ENCODE measurements at places on chromosomes 16 and 17.
A peak's percentile ranks its signal among the peaks of the same experiment; 100 is the strongest.

- DNase-seq, result peak; percentile 70
These were observed 205.5 kb downstream of the NTN1 start for GRCh38 chr17:9226794-9227135.

DNA sequence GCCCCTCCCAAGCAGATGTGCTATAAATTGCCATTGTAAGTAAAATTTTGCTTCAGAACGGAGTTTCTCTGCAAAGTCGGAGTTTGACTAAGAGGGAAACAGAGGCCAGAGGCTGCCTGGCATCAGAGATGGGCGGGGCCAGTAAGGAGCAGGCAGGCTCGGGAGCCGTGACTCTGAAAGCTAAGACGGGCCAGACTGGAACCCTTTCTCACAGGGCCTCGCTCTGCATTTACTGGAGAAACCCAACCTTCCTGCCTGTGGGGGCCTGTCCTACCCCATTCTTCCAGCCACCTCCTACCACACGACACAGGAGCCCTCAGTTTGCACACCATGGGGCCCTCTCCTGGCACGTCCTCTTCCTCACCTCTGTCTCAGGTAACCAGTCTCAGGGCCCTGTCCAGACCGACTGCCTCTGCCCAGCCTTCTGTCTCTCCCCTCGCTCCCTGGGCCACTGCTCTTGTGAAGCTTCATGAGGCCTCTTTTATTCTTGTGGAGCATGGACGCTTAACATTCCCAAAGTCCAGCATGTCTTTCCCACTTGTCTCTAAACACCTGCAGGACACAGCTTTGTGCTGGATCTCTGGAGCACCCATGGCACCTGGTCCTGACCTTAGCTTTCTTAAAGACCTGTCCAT, 48.4 kb upstream of the ACSF3 start:
- no peak for DNase-seq

DNA sequence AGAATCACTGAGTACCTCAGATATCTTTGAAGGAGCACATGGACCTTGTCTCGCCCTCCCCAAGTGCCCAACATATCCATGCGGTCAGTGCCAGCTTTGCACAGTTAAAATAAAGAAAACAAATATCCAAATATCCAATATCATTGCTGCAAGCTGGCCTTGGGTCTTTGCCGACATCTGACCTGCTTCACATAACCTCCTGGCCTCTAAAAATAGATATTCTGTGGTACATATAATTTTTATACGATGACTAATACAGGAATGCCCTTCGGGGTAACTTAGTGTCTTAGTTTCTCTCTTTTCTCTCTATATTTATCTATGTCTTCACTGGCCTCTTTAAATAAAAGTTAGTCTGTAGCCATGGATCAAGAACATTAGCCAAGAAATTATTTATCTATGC, 67.8 kb downstream of the MAF start:
- no peak for DNase-seq

GRCh38 chr16:4064950-4065352, 51.3 kb downstream of the ADCY9 start:
- DNase-seq, result peak; percentile 70

DNA sequence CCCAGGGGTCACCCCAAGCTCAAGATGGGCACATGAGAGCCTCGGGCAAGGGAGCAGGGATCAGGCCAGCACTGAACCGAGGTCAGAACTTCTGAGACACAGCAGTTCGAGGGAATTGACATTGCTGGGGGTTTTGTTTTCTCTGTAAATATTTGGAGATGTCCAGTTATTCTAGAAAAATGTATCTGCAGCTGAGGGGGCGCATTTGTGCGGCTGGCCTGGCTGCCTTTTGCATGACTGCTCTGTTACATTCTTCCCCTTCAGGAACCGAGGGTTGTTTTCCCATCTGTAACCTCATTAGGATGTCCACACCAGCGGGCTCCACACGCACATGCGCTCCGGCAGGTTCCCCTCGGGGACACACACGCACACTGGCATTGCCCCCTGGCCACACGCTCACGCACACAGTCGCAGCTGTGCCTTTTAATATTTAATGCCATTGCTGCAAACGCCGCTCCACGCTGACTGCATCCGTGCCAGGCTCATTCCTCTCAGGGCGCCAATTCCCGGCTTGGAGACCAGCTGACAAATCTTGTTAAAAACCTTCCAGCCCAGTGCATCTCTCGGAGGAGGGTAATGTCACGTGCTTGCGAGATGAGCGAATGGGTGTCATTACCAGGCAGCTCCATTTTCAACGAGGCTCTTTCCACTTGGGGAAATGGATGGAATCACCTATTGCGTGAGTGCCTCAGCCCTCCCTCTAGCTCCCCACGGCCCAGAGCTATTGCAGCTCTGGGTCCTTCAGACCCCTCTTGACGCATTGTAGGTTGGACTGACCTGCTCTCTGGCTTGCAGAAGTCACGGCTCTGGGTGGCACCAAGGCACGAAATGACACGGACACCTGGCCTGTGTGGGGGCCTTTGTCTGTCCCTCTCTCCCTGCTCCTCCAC, 13.1 kb downstream of the CCR7 start:
- DNase-seq, result peak; percentile 7

DNA sequence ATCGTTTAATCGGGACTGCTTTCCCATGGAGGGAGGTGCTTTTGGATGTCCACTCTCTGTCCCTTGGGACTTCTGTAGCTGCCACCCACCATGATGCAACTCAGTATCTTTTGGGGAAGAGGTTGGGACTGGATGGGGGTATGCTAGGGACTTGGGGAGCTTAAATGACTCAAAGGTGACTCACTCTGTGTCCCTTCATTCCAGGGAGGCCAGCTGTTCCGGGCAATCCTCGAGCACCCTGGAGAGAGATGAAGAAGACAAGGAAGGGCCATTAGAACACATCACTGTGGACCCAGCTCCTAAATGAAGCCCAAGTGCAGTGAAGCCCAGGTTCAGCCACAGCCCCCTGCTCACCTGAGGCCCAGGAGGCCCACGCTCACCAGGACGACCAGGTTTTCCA, 4.6 kb downstream of the COL1A1 start:
- no peak for DNase-seq

GRCh38 chr17:42924891-42925290, 24.3 kb downstream of the G6PC1 start:
- DNase-seq, result no peak

DNA sequence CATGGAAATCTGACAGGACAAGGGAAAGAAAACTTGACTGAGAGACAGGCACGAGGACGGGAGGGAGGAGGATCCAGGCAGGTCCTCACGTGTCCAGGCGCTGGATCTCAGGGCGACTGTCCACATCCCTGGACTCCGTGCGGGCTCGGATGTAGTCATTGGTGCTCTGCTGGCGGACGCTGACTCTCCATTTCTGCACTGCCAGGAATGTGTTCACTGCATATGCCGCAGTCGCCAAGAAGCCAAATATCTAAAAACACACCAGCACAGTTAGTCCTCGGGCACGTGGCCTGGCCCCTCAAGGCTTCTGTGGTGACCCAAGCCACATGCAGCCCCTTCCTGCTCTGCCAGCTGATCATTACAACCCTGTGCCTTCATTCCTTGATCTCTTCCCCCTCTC, 17.5 kb downstream of the CMTM3 start:
- no peak for DNase-seq

DNA sequence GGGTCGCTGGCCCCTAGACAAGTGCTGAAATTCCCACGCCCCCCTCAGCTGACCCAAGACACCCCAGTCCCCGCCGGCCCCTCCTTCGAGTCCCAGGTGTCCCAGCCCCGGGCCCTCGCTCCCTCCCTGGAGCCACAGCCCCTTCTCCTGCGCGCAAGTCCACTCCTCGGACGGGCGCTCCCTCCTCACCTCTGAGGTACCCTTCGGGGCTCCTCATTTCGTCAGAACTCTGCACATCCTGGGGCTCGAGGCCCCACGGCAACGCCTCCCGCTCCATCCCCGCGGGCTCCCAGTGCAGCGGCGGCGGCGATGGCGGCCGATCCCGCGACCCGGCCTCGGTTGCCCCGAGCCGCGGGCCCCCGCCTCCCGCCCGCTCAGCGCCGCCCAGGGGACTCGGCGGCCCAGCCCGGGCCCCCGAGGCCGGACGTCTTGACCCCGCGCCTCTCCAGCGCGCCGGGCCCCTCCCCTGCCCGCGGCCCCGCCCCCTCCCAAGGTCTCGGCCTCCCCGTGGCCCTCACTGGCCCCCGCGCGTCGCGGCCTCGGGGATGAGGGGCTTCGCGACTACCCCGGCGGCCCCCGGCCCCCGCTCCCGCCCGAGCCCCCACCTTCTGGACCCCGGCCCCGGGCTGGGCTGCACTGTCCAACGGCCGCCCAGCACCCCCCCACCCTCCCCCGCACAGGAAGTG, at the start of gene ZNF768:
Gene ZNF768 (minus strand): TSS at position 430 of the 686 bp plus-strand sequence. CDS start 153 bp downstream, at position 277.
- peak; percentile 26 for DNase-seq

GRCh38 chr17:29661213-29661612, 38.5 kb upstream of the CORO6 start:
- DNase-seq, result no peak

DNA sequence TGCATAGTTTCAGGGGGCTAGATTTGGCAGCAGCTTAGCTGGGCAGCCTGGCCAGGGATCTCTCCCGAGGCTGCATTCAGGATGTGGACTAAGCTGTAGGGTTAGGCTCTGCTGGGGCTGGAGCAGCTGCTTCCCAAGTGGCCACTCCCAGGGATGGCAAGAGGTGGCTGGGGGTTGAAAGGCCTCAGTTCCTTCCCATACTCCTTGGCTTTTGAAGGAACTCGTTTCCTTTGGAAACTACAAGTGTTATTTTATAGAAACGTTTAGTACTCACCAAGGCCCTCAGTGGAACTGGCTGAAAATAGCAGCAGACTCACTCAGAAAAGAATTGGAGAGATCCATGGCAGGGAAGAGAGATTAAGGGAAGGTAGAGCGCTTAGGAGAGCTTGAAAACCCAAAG, 76.4 kb downstream of the WWP2 start:
- no peak for DNase-seq

DNA sequence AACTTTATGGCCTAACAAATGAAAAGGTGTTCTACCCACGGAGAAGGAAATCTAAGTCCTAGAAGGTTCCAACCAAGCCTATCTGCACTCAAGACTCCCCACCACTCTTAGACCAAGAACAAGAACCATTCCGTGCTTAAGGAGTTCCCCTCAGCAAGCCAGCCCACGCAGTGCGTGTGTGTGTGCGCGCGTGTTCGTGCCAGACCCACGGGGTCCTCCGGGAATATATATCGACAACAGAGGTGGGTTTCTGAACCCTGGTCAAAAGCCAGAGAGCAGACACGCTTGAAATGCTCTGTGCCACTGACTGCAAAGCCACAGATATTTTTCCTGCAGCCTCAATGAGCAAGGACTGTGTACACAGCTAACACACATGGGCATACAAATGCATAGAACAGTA, 70.7 kb downstream of the SLC39A11 start:
- DNase-seq, result no peak

- no peak for DNase-seq
These were observed 22.6 kb upstream of the ITGA3 start for GRCh38 chr17:50033316-50033715.

GRCh38 chr16:6891496-6891895, 441.1 kb upstream of the RBFOX1 start:
- no peak for DNase-seq

DNA sequence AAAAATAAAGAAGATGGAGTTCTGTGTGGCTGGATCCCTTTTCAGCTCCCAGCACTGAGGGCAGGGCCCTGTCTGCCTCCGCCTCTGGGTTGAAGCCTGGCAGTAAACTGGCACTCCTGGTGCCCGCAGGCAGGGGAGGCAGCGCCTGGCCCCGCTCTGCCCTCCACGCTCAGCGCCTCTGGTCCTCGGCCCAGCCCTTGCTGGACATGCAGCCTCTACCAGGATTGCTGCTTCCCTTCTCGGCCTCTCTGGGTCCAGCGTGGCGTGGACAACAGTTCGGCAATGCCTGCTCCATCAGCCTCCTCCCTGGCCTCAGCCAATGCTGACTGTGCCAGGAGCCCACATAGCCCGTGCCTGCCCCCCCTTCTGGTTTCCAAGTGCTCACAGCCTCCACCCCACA, 84.4 kb upstream of the CHMP6 start:
- no peak for DNase-seq

GRCh38 chr16:2092256-2092620, 43.5 kb downstream of the PKD1 start:
- DNase-seq, result no peak

- peak; percentile 53 for DNase-seq
These were observed 12.2 kb downstream of the PRKCB start for GRCh38 chr16:23847948-23848347.

- no peak for DNase-seq
These were observed 81.1 kb downstream of the ANKRD11 start for GRCh38 chr16:89409161-89409711.
